ENCODE measurements at places on chromosomes 4 and X.

DNA sequence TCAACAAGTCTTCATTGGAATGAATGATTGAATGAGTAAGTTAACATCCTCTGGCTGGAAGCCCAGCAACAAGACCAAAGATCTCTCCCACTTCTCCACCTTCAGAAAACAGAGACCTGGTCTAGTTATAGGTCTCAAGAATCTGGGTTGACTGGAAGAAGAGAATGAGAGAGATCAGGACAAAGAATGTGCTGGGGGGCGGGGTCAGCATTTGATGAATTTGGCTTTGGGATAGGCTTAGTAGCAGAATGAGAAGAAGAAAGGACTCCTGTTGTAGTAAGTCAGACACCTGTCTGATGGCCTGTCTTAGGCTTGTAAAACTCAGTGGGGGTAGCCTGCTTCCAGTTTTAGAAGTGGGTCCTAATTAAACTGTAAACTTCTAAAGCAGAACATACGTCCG is 51.0 kb downstream of the TRIM2 start:
- no peak for DNase-seq

- DNase-seq, result no peak
Measured at GRCh38 chr4:11151500-11151899, 277.2 kb downstream of the HS3ST1 start.

- no peak for DNase-seq
Measured at GRCh38 chr4:54276641-54277430, 47.7 kb downstream of the PDGFRA start.

DNA sequence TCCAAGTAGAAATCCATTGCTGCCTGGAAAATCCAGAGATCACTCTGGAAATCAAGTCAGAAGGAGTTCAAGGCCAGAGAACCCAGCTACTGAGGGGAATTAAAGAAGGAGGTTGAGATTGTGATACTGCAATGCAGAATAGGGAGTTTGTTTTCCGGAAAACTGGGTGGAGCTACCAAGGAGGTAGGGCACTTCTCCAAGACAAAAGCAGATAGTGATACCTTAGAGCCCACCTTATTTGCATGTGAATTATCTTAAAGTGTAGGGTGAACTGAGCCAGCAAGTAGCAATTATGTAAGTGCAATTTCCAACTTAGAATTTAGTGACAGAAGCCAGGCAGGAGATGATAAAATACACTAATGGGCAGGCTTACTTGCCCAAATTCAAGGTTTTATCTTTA is 178.9 kb downstream of the MID1 start:
- DNase-seq, result no peak
